ENCODE measurements at places on chromosomes 12 and 14. TPM values are rescaled to one million over a fixed set of nuclear protein-coding genes. Genes with fewer than 3 reads are reported as not detected.

DNA sequence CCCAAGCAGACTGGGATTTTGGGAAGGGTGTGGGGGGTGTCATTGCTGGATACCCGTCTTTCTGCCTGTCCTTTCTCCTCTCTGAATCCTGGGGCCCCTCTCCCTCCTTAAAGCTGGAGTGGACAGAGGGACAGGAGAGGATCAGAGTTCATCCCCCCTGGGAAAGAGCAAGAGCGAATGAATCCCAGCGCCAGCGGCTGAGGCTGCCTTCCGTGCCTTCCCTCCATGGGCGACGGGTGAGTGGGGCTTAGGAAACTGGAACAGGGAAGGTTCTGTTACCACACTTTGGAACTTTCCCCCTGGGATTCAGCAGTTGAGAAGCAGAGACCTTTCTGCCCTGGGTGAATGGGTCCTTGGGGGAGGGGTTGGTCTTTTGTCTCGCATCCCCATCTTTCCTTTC, 16.2 kb upstream of the RIN3 start:
- DNase-seq: no peak
- H3K27me3 ChIP-seq: no peaks in the 10 kb centered on the region
- no peak overlapping the region for H3K27ac ChIP-seq
- no peak overlapping the region for H3K4me3 ChIP-seq
- H3K36me3 ChIP-seq: no peaks in the 10 kb centered on the region

DNA sequence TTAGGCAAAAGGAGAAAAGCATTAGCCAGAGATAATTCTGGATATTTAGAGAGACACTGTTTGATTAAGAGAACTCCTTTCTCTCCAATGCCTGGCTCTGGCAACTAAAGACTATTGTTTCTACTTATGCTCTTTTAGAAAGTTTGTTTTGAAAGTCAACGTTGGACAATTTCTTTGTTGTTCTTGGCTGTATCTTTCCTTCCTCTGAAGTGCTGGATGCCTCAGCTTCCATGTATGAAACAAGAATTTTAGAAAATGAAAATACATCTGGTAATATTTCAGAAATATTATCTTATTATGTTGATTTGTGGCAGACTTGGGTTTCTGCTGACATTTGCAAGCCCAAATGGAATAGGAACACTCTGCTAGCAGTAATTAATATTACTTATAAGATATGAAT, 382.6 kb downstream of the SNAPC1 start:
- no peaks in the 10 kb centered on the region for H3K36me3 ChIP-seq
- H3K4me1 ChIP-seq: no peaks in the 10 kb centered on the region
- H3K4me3 ChIP-seq: no peak overlapping the region
- H3K27me3 ChIP-seq: peaks cover 7% of the 10 kb centered on the region

DNA sequence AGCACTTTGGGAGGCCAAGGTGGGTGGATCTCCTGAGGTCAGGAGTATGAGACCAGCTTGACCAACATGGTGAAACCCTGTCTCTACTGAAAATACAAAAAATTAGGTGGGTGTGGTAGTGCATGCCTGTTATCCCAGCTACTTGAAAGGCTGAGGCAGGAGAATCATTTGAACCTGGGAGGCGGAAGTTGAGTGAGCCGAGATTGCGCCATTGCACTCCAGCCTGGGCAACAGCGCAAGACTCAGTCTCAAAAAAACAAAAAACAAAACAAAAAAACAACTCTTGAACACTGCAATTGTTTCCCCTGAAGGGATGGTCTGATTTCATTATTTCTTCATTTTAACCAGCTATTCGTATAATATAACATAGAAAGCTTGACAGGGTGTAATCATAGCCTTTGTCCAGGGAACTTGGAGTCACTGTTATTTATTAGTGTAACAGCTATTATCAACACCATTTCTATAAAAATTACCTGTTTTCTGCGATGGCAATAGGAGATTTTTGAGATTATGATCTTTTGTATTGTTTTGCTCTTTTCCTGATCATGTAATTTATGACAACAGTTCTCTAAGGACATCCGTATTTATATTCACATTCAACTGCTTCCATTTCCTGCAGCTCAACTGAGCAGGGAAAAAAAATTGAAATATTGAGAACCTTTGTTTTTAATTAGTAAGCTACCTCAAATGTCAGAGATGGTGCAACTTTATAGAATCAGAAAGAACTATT, 94.7 kb downstream of the DIP2B start:
- H3K4me1 ChIP-seq: peaks cover 55% of the 10 kb centered on the region
- no peak for DNase-seq
- no peaks in the 10 kb centered on the region for H3K27me3 ChIP-seq
- H3K36me3 ChIP-seq: no peaks in the 10 kb centered on the region

DNA sequence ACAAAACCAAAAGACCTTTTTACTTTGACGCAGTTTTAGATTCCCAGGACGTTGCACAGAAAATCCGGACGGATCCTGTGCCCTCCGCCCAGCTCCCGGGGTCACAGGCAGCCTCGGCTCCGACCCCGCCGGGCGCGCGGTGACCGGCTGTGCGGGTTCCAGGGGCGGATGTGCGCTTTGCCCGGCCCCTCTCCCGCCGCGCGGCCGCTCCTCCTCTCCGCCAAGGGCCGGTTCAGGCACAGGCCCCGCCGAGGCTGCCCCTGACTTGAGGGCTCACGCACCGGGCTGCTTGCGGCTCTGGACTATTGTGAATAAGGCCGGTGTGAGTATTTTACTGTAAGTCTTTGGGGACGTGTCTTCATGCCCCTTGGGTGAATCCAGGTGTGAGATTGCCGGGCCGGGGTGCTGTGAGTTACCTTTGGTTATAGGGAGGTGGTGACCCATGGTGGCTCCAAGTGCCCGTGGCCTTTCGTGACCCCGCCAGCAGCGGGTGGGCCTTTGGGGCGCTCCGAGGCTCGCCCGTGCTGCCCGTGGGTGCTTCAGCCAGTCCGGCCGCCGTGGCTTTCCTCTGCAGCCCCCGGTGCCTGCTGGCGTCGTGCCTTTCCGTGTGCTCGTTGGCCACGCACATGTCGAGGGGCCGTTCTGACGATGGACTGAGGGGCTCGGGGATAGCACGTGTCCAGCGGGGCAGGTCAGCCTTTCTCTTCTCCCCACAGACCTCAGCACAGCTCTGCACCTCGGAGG, 45.9 kb downstream of the NOC4L start:
- DNase-seq: no peak
- H3K27me3 ChIP-seq: peaks cover 72% of the 10 kb centered on the region
- H3K36me3 ChIP-seq: no peaks in the 10 kb centered on the region
- H3K27ac ChIP-seq: peak overlapping the region; percentile 74

The RDH11 gene
- 13.9 TPM for total RNA-seq

- no peaks in the 10 kb centered on the region for H3K36me3 ChIP-seq
- no peak overlapping the region for H3K27ac ChIP-seq
- no peaks in the 10 kb centered on the region for H3K27me3 ChIP-seq
- no peak for DNase-seq
- no peak overlapping the region for H3K4me3 ChIP-seq
These were observed 26.5 kb downstream of the TMEM229B start for GRCh38 chr14:67461996-67462395.

DNA sequence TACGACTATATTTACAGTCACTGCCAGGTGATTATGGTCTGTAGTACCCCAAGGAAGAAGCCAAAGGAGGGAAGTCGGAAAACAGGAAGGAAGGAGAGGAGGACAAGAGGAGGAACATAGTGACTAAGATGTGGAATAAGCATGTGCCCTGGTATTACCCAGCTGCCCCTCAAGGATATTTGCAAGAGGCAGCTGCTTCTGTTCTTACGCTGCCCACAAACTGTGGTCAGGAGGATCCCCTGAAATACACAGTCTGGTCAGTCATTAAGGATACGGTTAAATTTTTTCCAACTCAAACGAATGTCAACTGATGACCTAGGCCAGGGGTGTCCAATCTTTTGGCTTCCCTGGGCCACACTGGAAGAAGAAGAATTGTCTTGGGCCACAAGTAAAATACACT, 126.5 kb downstream of the CMAS start:
- H3K27ac ChIP-seq: no peak overlapping the region
- no peaks in the 10 kb centered on the region for H3K36me3 ChIP-seq
- no peak overlapping the region for H3K4me3 ChIP-seq
- no peak for DNase-seq
- no peaks in the 10 kb centered on the region for H3K4me1 ChIP-seq
- no peaks in the 10 kb centered on the region for H3K27me3 ChIP-seq

- H3K36me3 ChIP-seq: no peaks in the 10 kb centered on the region
- H3K27ac ChIP-seq: peak overlapping the region; percentile 9
- no peaks in the 10 kb centered on the region for H3K27me3 ChIP-seq
These were observed 459.2 kb downstream of the RAD51B start for GRCh38 chr14:68278576-68279436.

The MYH6 gene
- 1,823 TPM for total RNA-seq

DNA sequence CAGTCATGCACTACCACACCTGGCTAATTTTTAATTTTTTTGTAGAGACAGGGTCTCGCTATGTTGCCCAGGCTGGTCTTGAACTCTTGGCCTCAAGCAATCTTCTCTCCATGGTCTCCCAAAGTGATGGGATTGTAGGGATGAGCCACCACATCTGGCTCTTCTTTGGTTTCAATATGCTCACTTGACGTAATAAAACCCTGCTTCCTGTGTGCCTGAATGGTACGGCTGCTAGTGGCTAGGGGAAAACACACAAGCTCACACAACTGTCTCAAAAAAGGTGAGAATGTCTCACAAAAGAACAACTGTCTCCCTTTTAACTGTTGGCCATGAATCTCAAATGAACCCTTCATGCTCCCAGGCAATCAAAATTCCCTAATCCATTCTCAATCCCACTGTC, 15.0 kb downstream of the C1S start:
- no peak overlapping the region for H3K27ac ChIP-seq
- no peak overlapping the region for H3K4me3 ChIP-seq
- no peak for DNase-seq
- H3K4me1 ChIP-seq: peaks cover 2% of the 10 kb centered on the region

- no peaks in the 10 kb centered on the region for H3K36me3 ChIP-seq
- H3K27ac ChIP-seq: no peak overlapping the region
- no peak for DNase-seq
- H3K4me1 ChIP-seq: no peaks in the 10 kb centered on the region
These were observed 20.4 kb downstream of the ABHD12B start for GRCh38 chr14:50892255-50892654.

The GLT1D1 gene
- total RNA-seq: 11.8 TPM

DNA sequence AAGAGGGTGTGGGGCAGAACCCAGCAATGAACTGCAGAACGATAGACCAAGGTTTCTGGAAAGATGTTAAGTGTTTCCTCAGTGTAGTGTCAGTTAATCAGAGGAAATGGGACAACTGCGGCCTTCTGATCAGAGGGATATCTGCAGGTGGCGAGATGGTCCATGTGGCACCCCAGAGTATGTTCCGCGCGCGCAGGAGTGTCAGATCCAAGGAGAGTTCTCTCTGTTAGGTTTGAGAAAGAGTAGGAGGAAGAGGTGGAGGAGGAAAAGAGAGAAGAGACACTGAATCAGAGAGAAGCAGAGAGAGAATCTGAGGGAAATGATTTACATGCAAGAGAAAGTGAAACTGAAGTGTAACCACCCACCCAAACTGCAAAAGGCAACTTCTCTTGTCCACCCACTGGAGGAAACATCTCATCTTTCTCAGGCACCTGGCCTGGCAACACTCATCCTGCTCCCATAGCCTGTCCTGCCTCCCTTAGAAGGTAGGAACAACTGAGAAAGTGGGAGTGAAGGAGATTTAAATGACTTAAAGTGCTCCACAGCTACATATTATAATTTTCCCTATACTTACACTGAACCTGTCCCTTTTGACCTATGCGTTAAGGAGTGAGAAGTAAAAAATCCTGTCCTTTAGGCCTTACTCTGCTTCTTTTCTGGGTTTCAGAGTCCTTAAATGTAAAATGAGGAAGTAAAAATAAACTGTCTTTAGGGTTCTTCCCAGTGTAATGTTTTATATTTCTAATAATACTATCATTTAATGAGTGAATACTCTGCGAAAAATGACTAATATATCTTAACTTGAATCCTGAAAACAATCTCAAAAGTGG, 6.8 kb upstream of the TESPA1 start:
- H3K36me3 ChIP-seq: no peaks in the 10 kb centered on the region
- no peak for DNase-seq
- H3K27ac ChIP-seq: no peak overlapping the region
- H3K4me1 ChIP-seq: peaks cover 16% of the 10 kb centered on the region

DNA sequence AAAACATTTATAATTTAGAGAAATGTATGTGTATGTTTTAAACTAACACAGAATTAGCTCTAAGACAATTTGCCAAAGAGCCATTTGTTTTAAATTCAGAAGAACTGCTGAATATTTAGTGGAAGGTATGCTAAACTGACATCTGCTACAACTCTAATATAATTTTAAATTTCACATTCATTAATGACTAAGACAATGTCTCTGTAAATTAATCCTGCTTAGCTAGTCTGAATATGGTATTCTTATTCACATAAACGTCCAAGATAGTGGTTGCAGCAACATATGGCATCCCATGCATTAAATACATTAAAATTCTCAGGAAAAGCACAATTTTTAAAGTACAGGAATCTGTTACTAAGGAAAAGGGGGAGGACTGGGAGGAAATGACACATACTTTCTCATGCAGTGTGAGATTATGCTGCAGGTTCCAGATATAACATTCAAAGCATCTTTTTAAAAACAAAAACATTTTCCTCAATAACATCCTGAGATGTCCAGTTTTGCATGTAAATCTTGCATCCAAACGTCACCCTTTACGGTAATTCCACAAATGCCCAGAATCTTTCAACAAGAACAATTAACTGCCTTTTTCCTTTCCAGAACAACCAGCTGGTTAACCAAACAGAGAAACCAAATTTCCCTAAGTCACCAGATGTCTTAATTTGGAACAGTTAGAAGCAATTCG, 26.9 kb downstream of the WDR89 start:
- H3K4me1 ChIP-seq: peaks cover 6% of the 10 kb centered on the region
- no peak overlapping the region for H3K27ac ChIP-seq

GRCh38 chr12:26730481-26731350, 102.3 kb downstream of the ITPR2 start:
- H3K27me3 ChIP-seq: no peaks in the 10 kb centered on the region
- H3K4me3 ChIP-seq: no peak overlapping the region
- H3K27ac ChIP-seq: no peak overlapping the region
- no peaks in the 10 kb centered on the region for H3K36me3 ChIP-seq
- H3K4me1 ChIP-seq: peaks cover 23% of the 10 kb centered on the region

- H3K36me3 ChIP-seq: no peaks in the 10 kb centered on the region
- no peak overlapping the region for H3K4me3 ChIP-seq
- H3K27ac ChIP-seq: peak overlapping the region; percentile 80
- peaks cover 34% of the 10 kb centered on the region for H3K4me1 ChIP-seq
These were observed 26.6 kb upstream of the NFYB start for GRCh38 chr12:104164634-104165033.

- no peak overlapping the region for H3K4me3 ChIP-seq
- H3K27ac ChIP-seq: no peak overlapping the region
- DNase-seq: no peak
- no peaks in the 10 kb centered on the region for H3K27me3 ChIP-seq
- H3K4me1 ChIP-seq: peaks cover 26% of the 10 kb centered on the region
- H3K36me3 ChIP-seq: no peaks in the 10 kb centered on the region
These were observed 83.4 kb downstream of the PPP2R5E start for GRCh38 chr14:63459738-63460137.

The PRPH gene
- total RNA-seq: not detected

- H3K27me3 ChIP-seq: no peaks in the 10 kb centered on the region
- H3K4me3 ChIP-seq: no peak overlapping the region
- peaks cover 37% of the 10 kb centered on the region for H3K4me1 ChIP-seq
These were observed 26.5 kb downstream of the TCTN1 start for GRCh38 chr12:110640275-110641025.

The TAS2R43 gene
- total RNA-seq: not detected

- peaks cover 16% of the 10 kb centered on the region for H3K27me3 ChIP-seq
- no peaks in the 10 kb centered on the region for H3K36me3 ChIP-seq
- no peak overlapping the region for H3K27ac ChIP-seq
- no peak overlapping the region for H3K4me3 ChIP-seq
- no peak for DNase-seq
These were observed 175.8 kb downstream of the TTC8 start for GRCh38 chr14:89000007-89000942.

The PLCZ1 gene
- total RNA-seq: 0.49 TPM

Data from left ventricle myocardium inferior (tissue), 1 donor.